Femur (tissue), 1 donor: ENCODE measurements at places on chromosomes 1 and 21.

GRCh38 chr1:65063025-65063424, 85.0 kb upstream of the AK4 start:
- no peak for DNase-seq

GRCh38 chr21:37987668-37988067, 71.4 kb upstream of the KCNJ6 start:
- DNase-seq: no peak

- no peak for DNase-seq
Measured at GRCh38 chr1:203527013-203527412, 33.1 kb downstream of the OPTC start.

- DNase-seq: no peak
Measured at GRCh38 chr1:34360574-34360973, 183.9 kb downstream of the C1orf94 start.

GRCh38 chr1:229035054-229035747, 235.7 kb upstream of the RAB4A start:
- no peak for DNase-seq

- no peak for DNase-seq
Measured at GRCh38 chr1:22174446-22175220, 31.7 kb upstream of the WNT4 start.
